ENCODE measurements at places on chromosomes 7 and 10.

DNA sequence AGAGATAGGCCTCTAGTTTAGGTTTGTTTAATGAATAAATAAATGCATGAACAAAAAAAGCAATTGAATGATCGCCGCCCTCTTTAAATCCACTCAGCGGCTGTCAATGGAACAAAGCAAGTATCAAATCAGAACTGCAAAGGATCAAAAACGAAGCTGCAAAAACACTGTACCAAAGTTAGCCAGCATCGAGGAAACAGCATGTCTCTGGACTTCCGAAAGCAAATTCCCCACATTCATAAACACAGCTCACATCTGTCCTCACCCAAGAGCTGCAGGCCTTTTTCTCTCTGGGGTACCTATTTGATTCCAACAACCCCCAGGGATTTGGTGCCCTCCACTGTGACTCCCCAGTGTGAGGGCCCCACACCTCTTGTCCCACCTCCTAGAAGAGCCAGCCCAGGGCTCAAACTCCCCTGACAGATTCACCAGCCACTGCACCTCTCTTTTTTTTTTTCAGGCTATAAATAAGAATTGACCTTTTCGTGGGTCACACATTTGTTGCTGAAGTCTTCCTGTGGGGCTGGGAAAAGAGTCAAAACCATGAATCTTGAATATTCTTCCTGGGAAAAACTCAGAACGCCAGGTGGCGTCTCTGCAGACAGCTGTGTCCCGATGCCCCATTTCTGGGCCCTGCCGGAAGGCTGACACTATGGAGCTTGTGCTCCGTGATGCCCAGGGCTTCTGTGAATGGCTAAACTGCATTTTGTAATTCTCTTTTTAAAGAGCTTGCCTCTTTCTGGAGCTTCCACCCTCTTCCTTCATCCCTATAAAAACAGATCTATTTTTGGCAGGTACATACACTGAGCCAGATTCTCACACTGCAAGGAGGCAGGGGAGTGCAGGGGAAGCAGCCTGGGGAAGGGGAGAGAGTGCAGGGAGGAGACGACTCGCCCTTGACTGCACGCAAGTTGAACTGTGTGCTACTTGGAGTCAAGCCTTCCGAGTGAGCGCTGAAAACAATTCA lies 51.7 kb downstream of the HSPA12A start:
- DNase-seq, result no peak

DNA sequence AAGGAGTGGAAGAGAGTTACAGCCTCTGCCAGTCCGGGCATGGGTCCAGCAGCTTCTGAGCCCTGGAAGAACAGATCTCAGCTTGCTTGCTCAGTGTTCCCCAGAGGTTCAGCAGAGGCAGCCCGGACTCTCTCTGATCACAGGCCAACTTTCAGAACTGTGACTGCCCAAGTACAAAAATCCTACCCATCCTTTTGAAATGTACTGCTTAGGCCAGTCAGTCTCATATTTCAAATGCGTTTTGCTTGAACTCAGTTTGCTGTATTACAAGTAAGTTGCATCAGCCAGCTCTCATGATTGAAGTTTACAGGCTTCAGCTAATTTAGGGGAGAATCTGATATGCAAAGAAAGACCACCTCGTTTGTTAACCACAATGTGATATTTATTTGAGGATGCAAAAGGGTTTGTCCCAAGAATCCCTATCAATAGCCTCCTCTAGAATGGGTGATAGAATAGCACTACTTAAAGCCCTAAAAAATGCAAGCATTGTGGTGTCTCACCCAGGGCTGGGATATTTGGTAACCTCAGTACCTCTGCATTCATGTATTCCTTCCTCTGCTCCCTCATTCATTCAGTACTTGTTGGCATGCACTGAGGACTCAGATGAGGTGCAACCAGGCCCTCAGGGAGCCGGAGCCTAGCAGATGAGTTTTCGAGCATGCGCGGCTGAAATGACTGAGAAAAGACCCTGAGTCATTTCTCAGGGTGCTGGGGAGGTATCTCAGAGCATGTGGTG lies 7.0 kb downstream of the AIMP2 start:
- DNase-seq, result no peak

GRCh38 chr10:1109795-1110673 lies 53.8 kb downstream of the WDR37 start:
- peak; percentile 81 for DNase-seq

- no peak for DNase-seq
Measured at GRCh38 chr7:73827567-73828106, 3.2 kb upstream of the CLDN4 start.

GRCh38 chr10:9636216-9636615 lies 1381.5 kb upstream of the CELF2 start:
- DNase-seq, result no peak

Data from stimulated activated CD4-positive, alpha-beta T cell treated with anti-CD3 and anti-CD28 coated beads, Interleukin-2, amount 100 ng/mL, for 24 hours (primary cell).